Ascending aorta (tissue), 2 donors: ENCODE measurements at places on chromosomes 12 and 14. TPM values are rescaled to one million over a fixed set of nuclear protein-coding genes. Genes with fewer than 3 reads are reported as not detected.

DNA sequence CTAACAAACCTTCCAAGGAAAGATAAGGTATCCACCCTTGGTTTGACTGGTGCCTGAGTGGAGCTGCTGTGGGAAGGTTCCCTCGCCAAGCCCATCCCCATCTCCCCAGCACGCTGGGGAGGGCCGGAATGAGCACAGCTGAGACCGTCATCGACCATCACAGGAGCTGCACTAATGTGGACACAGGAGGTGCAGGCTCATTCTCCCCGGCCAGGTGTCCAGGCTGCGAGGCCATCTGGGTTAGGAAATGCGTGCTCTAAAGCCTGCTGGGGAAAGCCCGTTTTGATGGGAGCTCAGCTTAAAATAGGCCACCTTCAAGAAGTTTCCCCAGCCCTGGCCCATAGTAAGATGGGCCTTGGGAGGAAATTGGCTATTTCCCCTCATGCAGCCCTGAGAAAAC lies 35.2 kb upstream of the FOXN3 start:
- DNase-seq: no peak

DNA sequence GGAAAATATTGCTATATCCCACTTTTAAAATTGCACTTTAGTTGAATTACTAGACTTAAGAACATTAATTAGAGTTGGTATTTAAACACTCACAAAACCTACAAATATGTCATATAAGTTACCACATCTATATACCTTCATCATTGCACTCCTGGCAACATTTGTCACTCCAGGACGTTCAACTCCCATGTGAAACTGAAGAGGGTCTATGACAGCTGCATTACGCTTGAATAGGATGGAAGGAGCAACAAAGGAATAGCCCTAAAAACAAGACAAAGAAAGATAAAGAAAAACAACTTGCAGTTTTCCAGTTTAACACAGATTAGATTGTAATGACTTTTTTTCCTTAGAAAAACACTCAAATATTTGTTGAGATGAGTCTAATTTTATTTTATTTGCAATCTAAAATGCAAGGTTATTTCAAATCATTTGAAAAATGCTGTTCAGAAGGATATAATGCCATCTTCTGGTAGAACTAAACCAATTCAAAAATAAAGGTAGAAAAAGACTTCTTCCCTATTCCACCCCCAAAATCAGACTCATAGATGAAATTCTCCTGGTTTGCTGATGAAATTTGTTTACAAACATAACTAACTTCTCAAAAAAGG lies 84.3 kb upstream of the TTC7B start:
- no peak for DNase-seq

The PEX5 gene
- total RNA-seq: 61.7 TPM

- DNase-seq: no peak
Measured at GRCh38 chr14:23537351-23538049, 14.1 kb downstream of the ZFHX2 start.

- no peak for DNase-seq
Measured at GRCh38 chr14:26088275-26088674, 509.6 kb downstream of the NOVA1 start.
